ENCODE measurements at places on chromosomes 11 and 22. TPM values are rescaled to one million over a fixed set of nuclear protein-coding genes. Genes with fewer than 3 reads are reported as not detected.
A peak's percentile ranks its signal among the peaks of the same experiment; 100 is the strongest.

Gene FAU
- polyA plus RNA-seq, result 1,052 TPM

DNA sequence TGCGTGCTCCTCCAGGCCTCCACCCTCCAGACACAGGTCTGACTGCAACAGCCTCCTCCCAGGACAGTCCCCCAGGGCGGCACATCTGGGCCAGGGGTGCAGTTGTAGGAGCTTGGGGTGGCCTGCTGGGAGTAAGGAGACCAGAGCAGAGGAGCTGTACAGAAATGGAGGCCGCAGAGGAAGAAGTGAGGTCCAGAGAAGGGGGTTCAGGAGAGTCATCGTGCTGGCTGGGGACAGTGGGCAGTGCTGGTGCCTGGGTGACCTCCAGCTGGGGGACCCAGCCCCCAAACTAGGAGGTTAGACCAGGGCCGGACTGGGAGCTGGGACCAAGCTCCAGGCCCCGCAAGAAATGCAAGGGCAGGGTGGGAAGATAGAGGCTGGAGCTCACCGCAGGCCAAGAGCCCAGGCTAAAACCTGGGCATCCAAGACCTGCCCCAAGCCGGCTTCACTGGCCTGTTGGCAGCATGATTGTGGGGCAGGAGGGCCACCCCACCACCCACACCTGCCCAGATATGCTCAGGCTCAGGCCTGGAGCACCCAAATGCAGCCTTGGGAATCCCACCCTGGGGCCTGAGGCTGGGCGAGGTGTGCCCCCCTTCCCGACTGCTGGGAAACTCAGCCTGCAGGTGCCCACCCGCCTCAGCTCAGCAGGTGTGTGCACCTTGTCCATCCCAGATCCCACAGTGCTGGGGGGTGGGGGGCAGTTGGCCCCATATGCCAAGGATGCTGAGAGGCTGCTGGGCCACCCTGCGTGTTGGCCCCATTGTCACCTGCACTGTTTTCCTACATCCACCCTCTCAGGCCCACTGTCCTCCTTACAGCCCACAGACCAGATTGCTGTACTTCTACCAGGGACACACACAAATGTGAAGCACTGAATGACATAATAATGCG, 96.9 kb downstream of the MORC2 start:
- no peak for DNase-seq

DNA sequence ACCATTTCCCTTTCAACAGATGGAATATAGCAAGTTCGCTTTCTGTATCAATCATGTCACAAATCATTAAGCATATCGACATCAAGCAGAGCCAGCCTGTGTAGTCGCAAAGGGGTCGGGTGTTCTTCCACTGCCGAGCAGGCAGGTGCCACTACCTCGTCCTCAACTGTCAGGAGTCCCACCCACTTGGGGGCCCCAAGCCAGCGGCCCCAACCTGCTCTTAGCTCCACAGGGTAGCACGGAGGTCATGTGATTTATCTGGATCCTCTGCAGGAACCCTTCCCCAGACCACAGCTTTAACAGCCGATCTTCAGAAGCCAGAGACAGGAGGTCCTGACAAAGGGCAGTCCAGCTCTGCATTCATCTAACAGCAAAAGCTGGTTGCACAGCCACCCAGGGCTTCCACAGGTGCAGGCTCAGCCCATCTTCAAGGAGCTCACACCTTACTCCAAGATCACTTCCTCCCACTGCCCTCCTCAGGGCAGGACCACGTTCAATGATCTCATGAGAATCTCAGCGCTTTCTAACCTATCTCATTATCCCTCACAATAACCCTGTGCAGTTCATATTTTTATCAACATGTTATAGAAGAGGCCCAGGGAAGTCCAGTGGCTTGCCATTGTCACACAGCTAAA, 110.2 kb downstream of the TRIM29 start:
- no peak for DNase-seq

DNA sequence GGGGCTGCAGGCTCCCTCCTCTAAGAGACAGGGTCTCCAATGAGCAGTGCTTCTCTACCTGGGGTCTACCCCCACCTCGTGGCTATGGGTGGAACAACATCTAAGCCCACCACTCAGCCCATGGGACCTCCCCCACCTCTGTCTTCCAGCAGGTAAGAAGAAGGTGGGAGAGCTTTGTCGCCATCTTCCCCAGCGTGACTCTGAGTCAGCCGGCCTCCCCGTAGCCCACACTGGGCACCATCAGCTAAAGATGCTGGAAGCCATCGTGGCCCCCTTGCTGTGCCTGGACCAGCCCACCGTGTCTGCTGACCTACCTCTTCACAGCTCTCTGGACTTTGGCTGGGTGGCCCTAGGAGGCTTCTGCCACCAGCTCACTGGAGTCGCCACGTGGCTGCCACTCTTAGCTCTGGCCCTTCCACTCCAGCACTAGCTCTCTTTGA, 944 bp downstream of the C11orf86 start:
- no peak for DNase-seq

DNA sequence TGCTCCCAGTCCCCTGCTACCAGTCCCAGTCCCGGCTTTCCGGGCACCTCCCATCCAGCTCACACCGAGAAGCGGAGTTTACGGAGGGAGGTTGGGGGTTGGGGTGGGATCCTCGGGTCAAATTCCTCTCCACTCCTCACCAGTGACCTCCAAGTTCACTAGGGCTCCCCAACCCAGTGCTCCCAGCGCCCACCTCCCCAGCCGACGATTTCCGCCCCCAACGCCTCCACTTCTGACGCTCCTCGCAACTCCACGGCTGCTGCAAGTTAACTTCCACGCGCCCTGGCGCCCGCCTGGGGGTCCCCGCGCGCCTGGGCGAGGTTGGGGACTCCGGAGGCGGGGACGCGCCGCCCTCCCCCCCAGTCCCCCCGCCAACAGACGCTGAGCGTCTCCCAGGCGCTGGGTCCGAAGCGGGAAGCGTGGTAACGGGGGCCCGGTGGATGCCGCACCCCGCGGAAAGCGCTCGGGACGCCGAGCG, 526 bp downstream of the TPST2 start:
- DNase-seq, result no peak

Gene NLRP10
- polyA plus RNA-seq, result not detected

Gene LUZP2
- 0.71 TPM for polyA plus RNA-seq

GRCh38 chr11:114847306-114847975, 169.1 kb downstream of the NXPE2 start:
- no peak for DNase-seq

Gene BRSK2
- 1.1 TPM for polyA plus RNA-seq

Gene ELMOD1
- polyA plus RNA-seq, result 6.9 TPM

GRCh38 chr11:67584205-67584880, 731 bp downstream of the GSTP1 start:
- DNase-seq, result peak; percentile 78

Gene SHANK2
- polyA plus RNA-seq, result 2.9 TPM

DNA sequence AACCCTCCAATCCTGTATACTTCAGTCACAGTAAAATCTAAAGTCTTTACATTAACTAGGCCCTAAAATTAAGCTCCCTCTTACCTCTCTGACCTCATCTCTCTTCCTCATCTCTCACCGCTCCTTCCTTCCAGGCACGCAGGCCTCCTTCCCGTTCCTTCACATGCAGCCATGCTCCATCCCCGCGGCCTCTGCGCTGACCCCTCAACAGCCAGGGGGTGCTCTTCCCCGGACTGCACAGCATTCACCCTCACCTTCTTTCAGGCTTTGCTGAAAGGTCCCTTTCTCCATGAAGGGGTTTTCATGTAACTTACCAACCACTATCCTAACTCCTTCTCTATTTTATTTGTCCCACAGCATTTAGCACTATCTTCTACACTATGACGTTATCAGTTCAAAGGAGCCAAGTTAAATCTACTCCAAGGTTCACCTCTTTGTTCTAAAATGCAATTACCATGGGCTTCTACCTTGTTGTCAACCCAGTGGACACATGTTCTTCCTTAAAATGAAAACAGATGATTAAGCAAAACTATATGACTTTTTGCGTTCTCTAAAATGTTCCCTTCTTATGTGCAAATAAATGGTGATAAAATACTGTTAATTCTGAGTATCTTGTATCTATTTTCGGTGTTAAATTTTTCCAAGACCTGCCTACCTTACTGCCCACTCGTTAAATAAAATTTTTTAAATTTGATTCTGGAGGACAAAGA, 57.8 kb upstream of the APOA1 start:
- DNase-seq, result no peak

Gene C11orf97
- polyA plus RNA-seq, result not detected

Gene KBTBD3
- 5.8 TPM for polyA plus RNA-seq

Gene BLID
- not detected for polyA plus RNA-seq

Gene IL17REL
- not detected for polyA plus RNA-seq

Gene MEI1
- polyA plus RNA-seq, result 1.1 TPM

DNA sequence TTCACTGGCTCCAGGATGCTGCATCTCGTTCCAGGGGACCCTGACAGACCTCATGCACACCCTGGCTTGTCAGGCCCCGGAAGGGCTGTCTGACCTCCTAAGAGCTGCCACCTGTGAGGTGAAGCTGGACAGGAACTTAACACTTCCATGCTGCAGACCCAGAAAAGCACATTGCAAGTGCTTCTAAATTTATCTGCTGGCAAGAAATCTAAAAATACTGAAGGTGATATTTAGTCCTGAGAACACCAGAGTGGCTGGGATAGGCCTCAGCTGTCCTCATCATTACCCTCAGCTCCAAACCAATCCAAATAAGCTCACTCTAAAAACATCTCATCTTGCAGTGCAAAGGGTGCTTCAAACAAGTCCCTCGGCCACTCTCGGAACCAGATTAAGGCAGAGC, 46.7 kb downstream of the ABTB2 start:
- DNase-seq, result no peak

- DNase-seq, result no peak
Observed at GRCh38 chr22:45334528-45334927, 24.8 kb downstream of the FAM118A start.

Gene SEPTIN3
- polyA plus RNA-seq, result 0.63 TPM

Gene TSSK2
- 0.56 TPM for polyA plus RNA-seq

- no peak for DNase-seq
Observed at GRCh38 chr11:93131709-93132108, 66.1 kb downstream of the SLC36A4 start.

- no peak for DNase-seq
Observed at GRCh38 chr11:46611526-46612304, 5.3 kb downstream of the HARBI1 start.

GRCh38 chr11:121439337-121439736, 12.8 kb upstream of the SORL1 start:
- DNase-seq, result no peak

All from hindlimb muscle (tissue), 1 donor.